ENCODE measurements at places on chromosomes 2 and 18.

DNA sequence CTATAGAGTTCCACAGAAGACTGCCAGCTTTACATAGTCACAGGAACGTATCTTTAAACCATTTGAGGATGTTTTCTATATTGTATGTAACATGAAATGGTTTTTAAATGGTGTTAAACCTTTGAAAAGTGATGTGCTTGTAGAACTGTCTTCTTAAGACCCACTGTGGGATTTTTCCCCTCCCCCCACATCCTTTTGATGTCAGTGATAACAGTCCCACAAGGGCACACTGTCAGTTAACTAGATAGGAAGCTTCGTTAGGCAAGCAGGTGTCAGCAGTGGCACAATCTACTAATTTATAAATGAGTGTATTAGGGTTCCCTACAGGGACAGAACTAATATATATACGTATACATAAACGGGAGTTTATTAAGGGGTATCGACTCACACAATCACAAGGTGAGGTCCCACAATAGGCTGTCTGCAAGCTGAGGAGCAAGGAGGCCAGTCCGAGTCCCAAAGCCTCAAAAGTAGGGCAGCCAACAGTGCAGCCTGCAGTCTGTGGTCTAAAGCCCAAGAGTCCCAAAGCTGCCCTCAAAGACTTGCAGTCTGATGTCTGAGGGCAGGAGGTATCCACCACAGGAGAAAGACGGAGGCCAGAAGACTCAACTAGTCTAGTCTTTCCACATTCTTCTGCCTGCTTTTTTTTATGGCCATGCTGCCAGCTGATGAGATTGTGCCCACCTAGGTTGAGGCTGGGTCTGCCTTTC is 23.8 kb upstream of the HNRNPLL start:
- DNase-seq: no peak

- no peak for DNase-seq
Observed at GRCh38 chr2:14424478-14425390, 207.8 kb upstream of the LRATD1 start.

- DNase-seq: no peak
Observed at GRCh38 chr2:128591022-128591860, 272.6 kb upstream of the HS6ST1 start.

- no peak for DNase-seq
Observed at GRCh38 chr2:47043142-47043890, 111.8 kb downstream of the STPG4 start.

DNA sequence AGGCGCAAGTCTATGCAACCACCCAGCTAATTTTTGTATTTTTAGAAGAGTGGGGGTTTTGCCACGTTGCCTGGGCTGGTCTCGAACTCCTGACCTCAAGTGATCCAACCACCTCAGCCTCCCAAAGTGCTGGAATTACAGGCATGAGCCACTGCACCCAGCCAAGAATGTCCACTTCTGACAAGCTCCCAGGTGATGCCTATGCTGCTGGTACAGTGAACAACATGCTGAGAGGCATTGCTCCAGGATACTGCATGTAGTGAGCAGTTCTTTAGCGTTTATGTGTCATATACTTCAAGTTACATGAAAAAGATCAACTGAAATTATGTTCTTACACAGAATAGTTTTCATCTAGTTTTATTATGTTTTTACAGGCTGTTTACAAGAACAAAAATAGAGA is 17.2 kb upstream of the ELAC1 start:
- DNase-seq: no peak

GRCh38 chr2:173407646-173408045 is 53.0 kb downstream of the CDCA7 start:
- DNase-seq: no peak
